ENCODE measurements at places on chromosomes 3 and 15.

GRCh38 chr3:143814443-143814889, 33.8 kb downstream of the SLC9A9 start:
- no peak for DNase-seq

DNA sequence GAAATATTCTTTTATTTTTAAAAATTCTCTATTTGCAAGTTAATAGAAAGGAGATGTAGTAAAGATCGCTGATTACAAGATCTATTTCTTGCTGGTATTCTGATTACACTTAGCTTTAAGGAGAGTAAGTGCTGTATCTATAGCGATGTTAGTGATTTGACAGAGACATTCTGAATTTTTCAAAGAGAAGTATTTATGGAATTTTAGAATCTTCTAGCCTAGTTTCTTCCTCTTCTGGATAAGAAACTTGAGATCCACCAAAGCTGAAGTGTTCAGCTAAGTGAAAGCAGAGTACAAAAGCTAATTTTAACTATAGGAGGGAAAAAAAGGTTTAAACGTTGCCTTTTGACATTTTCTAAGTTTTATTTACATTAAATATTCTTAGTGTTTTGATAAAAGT, 72.1 kb upstream of the RARB start:
- DNase-seq: no peak

DNA sequence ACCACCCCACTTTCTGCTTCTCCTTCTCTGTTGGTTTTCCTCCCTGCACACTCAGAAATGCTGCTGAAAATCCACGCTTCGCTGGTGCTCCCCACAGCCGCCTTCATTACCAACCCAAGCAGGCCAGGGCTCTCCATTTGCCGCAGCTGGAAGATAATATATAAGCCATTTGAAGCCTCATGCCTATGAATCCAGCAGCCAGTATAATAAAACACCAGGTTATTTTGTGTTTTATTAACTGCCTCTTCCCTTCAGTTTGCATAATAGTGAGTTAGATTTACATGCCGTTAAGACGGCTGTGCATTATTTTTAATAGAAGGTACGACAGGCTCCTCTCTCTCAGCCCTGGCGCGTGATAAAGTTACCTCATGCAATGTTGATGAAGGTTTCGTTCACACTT, 86.6 kb downstream of the TOP2B start:
- DNase-seq: no peak

- DNase-seq: no peak
These were observed 47.3 kb downstream of the TMCO5A start for GRCh38 chr15:37981775-37982174.

DNA sequence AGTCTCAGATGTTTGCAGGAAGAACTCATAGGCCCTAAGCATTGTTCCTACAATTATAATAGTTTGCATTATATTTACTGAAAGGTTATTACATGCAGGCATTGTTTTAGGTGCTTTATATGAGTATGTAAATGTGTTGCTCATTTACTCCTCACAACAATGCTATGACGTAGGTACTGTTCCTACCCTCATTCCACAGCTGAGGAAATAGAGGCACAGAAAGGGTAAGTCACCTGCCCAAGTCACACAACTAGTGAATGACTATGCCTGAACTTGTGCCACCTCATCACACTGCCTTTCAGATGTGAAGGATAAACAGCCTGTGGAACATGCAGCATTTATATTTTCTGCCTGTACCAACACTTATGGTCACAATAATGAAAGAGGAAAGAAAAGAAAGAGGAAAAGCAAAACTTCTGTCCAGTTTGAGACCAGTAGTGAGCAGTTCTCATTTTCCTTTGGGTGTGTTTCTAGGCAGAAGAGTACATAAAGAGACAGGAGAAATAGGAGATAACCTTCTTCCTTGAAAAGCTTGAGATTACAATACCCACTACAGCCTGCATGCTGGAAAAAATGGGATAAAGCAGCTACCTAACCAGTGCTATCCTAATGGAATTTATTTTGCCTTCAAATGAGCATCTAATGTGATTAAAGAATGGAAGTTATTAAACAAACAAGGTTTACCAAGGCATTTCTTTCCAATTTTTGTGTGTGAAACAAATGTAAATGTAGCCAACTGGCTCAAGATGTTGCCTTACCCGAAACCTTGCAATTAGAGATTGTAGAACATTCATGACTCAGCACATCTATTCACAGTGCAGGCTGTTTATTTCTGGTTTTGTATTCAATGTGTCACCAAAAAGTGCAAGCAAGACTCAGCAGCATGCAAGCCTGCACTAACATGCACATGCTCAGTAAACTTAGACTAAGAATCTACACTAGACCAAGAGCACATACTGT, 20.5 kb upstream of the ENTPD3 start:
- no peak for DNase-seq

DNA sequence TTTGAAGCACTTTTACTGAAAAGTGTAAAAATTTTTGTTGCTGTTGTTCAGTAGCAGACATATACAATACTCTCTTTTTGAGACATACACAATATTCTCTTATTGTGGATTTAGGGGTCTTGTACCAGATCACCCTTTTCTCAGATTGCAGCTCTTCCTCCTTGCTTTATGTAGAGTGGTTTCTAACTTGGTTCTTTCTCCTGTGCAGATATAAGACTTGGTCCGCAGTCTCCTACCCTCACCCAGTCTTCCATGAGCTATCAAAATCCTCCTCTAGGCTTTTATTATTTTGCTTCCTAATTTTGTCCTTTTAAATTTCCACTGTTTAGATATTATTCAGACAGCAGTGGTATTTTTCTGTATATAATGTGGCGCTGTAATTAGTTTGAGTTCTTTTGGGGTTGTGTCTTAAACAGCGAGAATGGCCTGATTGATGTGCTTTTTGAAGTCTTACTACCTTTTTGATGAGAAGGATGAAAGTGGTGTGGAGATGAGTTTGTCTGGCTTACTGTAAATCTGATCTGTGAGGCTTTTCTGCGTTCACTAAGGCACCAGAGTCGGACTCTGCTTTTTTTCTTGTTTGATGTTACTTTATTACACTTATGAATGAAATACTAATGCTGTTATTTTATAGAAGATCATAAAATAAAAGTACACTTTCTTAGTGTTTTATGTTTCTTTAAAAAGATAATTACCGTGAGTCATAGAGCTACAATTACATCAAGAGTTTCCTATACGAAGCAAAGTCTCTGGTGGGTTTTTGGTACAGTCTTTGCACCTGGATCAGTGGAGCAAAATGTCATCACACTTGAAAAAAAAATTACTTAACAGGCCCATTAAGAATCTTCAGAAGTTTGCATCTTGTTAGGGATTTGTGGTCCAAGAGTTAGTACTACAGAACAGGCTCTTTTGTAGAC, 27.8 kb downstream of the FNDC3B start:
- no peak for DNase-seq

GRCh38 chr15:75389791-75390382, 21.5 kb upstream of the MAN2C1 start:
- no peak for DNase-seq

GRCh38 chr15:52100807-52101442, 11.7 kb downstream of the BCL2L10 start:
- DNase-seq: no peak

DNA sequence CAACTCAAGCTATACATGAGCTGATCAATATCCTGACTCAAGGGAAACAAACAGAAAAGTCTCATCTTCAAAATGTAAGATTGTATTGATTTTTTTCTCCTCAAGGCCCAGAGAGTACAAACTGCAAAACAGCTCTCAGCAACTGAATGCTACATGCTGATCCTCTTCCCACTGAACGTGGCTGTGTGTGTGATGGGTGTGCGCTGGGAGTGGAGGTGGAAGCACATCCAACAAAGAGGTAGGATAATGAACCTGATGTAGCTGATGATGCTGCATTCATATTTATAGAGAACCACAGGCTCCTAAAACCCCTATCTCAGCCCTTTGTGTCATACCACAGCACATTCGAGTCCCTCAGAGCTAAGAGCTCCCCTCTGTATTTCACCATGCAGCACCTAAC, 56.8 kb downstream of the GABRB3 start:
- no peak for DNase-seq

DNA sequence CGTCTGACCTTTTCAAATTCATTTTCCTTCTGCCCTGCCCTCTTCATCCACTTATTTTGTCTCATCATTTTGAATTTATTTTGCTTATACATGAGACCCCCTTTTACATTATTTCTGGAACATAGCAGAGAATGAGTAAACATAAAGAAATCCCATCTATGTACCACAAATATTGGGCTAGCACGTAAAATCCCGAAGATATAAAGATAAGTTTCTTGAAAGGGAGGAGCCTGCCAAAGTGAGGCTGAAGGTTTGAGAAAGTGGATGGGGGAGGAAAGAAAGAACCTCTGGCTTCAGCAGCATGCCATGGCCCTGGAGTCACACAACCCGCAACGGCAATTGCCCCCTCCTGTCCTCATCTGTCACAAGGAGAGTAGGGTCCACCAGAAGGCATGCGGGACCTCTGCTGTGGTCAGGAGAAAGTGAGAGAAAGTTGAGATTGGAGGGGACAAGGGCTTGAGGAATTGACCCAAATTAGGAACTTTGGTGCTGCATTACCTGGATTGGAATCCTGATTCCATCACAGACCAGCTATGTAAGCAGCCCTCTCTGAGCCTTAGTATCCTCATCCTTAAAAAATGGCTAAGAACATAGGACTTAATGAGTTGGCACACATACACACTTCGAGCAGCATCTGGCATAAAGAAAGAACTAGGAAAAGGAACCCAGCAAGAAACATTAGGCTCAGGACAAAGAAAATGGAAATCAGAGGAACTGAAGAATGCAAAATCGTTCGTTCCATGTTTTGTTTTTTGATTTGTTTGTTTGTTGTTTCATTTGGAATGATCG, 53.7 kb upstream of the GYG1 start:
- no peak for DNase-seq

GRCh38 chr3:134381831-134382442, 7.7 kb upstream of the AMOTL2 start:
- no peak for DNase-seq

DNA sequence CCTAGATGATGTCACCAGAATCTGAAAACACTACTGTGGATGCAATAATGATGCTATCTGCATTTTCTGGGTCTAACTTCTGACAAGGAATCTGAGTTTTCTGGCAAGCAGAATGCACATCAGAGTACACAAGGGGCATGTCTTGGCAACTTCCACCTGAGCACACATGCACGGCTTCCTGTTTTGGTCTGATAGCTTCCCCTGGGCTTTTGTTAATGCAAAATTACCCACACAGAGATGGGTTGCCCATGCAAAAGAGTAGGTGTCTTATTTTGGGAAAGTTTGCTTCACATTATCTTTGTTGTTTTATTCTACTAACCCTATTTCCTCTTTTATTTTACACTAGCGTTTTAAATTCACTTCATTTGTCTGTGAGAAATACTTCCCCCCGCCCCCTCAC, 74.2 kb upstream of the SATB1 start:
- no peak for DNase-seq

DNA sequence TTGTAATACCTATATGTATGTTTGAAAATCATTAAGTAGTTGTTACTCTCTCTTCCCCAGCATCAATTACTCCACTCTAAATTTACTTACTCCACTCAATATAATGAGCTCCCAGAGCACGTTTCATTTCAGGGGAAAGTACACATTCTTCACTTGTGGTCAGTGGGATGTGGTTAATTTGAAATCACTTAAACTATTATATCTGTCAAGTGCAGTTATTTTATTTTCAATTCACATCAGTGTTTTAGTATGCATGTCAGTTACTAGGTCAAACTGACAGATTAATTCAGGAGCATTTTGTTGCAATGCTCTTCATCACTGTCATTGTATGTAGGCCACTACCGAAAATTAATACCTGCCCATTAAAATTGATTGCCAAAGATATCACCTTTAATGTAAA, 376.1 kb downstream of the ZIC4 start:
- no peak for DNase-seq

DNA sequence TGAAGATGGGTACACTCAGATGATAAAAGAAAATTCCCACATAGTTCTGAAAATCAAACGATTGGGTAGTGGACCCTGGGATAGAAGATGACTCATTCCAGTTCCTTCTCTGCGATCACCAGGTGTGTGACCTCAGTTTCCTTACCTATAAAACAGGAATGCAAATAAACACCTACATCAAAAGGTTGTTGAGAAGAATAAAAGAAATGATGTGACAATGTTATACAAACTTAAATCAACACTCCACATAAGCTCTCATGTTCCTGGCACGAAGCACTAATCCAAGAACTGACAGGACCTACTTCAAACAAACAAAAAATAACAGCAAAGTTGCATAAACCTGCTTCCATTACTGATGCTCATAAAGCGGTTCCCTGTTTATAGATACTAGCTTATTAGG, 69.2 kb downstream of the RORA start:
- no peak for DNase-seq

DNA sequence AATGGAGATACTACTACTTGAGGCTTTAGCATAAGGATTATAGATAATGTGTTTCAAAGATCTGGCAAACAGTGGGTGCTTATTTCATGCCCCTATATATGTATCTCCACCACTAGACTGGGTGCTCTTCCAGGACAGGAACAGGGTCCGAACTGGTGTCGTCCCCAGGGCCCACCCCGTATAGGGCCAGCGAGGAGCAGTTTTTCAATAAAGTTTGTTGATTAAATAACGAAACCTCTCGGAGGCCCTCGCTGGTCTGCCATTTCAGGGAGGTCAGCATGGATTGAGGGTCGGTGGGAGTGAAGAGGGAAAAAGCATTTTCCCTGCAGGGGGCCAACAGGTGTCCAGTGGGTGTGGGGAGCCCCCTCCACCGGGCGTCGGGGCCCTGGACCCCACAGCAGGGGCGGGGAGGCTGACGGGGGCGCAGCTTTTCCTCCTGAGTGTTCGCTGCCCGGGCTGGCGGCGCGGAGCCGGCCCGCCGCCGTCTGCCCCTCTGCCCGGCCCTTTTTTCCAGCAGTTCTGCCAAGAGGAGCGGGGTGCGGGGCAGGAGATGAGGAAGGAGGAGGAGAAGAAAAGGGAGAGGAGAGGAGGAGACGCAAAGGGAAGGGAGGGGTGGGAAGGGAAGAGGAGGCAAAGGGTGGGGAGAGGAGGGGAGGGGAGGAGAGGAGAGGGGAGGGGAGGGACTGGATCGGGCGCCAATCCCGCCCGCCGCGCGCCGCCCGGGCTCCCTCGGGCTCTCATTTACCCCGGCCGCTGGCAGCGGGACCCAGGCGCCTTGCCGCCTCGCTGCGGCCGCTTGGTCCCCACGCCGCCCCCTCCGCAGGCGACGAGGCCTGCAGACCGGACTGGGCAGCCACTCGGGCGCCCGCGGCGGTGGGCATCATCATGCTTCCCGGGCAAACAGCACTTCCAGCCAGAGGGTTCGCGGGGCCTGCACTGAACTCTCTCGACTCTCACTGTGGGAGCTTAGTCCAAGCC, 66.3 kb downstream of the ISG20 start:
- peak; percentile 81 for DNase-seq

DNA sequence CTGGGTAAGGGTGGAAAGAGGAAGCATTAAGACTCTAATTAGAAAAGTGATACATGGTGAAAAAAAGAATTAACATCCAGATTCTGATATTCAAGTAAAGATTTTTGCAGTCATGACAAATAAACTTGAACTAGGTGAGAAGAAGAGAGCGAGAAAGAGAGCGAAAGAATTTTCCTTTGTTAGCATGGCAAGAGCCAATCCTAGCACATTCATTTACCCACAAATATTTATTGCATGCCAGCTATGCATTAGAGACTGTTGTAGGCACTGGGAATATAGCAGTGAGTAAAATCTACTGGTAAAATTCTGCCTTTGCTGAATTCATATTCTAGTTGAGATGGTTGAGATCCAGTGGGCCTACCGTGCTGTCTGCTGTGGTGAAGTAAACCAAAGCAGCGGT, 177.9 kb upstream of the DPH6 start:
- DNase-seq: no peak

Data from hindlimb muscle (tissue), 1 donor.